ENCODE measurements at places on chromosomes 1 and 21.

- DNase-seq: no peak
These were observed 24.2 kb upstream of the PHTF1 start for GRCh38 chr1:113783254-113784103.

- no peak for DNase-seq
These were observed 247.6 kb downstream of the TGFB2 start for GRCh38 chr1:218592688-218593087.

GRCh38 chr1:66575739-66576138, 41.8 kb downstream of the SGIP1 start:
- no peak for DNase-seq

- DNase-seq: no peak
These were observed 653.9 kb upstream of the CAMK1G start for GRCh38 chr1:208929575-208929974.

GRCh38 chr1:214444182-214444939, 107.0 kb downstream of the PTPN14 start:
- no peak for DNase-seq

- no peak for DNase-seq
These were observed 74.9 kb upstream of the IRF2BP2 start for GRCh38 chr1:234684856-234685255.

DNA sequence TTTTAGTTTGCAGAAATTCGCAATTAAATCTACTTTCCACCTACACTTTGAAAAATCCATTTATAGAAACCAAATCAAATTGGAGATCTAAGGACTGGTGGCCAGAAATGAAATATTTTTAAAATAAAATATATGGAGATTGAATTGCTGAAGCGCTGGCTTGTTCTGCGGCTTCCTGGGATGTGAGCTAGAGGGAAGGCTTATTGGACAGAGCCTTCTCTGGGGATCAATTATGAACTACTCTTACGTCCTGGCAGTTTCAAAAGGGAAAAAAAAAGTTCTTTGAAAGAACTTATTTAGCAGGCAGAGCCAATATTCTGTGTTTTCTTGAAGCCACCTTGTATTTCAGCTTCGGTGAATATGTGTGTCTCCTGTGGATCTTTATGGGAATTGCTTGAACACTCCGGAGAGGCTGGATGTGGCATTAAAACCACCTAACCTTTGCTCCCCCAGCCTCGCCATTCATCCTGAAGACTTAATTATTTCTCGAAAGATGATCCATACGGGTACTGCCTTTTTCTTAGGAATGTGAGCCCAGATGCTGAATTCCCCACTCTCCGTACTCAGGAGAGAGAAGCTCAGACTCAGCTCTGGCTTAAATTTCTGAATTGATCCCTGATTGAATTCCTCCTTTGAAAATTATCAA, 478.9 kb upstream of the VAMP3 start:
- DNase-seq: no peak

GRCh38 chr1:109134423-109134822, 20.5 kb downstream of the ELAPOR1 start:
- DNase-seq: no peak

DNA sequence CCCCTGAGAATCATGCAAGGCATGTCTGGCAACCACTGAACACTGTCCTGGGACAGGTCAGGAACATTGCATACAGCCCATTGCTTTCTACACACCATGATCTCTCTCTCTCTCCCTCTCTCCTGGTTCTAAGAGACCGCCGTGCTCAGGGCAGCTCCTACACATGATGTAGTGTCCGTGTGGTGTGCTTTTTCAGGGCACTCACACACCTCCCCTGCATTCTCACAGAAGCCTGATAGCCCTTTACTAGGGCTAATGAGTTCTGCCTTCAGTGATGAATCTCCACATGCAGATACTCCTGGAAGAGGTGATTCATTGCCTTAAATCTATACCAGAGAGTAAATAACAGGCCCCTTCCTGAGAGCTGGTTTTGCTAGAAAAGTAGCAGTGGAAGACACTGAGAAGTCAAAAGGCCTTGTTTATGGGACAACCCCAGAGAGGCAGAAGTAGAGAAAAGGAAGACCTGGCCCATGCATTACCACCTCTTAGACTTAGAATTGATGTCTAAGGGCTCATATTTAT, 7.2 kb upstream of the OLFML2B start:
- DNase-seq: no peak

DNA sequence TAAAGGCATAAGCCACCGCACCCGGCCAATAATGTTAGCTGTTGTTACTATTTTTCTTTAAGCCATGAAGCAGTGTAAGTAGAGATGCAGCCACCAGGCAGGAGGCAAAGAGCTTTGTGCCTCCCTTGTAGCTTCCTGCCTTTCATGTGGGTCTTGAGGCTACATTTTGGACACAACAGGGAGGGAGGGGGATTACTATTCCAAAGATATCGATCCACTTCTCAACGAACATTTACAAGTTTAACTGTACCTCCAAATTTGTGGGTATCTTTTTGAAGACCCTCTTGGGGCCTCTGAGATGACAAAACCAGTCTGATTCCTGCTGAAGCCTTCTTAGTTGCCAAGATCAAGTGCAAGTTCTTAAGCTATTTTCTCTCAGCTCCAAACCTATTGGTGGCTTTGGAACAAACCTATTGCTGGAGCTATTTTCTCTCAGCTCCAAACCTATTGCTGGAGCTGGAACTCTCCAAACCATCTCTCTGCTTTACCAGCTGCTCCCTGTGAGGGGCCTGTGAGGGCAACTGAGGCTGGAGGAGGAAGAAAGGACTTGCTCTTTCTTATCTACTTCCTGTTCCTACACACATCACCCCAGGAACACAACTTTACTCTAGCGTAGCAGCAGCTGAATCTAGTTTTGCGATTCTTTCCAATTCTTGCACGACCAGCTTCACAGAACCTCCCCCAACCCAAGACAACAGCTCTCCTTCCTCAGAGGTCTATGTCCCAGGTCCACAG, 16.1 kb upstream of the RCAN3 start:
- DNase-seq: no peak

GRCh38 chr1:55209247-55209646, 5.9 kb downstream of the USP24 start:
- DNase-seq: no peak

DNA sequence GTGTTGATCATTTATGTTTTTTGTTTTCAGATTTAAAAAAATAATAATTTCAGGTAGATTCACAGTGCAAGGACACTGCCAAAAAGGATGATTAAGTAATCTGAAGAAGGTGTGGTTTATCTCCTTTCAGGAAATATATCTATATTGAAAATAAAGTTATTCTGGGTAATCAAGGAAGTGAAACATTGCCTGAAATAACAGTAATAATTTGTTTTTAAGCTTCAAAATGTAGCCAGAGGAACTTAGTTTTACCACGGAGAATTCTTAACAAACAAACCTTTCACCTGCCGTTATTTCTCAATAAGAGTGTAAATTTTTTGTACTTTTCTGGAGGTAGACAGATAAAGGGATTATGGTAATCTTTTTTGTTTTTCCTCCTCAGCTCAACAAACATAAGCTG, 2.9 kb upstream of the DPH5 start:
- no peak for DNase-seq

DNA sequence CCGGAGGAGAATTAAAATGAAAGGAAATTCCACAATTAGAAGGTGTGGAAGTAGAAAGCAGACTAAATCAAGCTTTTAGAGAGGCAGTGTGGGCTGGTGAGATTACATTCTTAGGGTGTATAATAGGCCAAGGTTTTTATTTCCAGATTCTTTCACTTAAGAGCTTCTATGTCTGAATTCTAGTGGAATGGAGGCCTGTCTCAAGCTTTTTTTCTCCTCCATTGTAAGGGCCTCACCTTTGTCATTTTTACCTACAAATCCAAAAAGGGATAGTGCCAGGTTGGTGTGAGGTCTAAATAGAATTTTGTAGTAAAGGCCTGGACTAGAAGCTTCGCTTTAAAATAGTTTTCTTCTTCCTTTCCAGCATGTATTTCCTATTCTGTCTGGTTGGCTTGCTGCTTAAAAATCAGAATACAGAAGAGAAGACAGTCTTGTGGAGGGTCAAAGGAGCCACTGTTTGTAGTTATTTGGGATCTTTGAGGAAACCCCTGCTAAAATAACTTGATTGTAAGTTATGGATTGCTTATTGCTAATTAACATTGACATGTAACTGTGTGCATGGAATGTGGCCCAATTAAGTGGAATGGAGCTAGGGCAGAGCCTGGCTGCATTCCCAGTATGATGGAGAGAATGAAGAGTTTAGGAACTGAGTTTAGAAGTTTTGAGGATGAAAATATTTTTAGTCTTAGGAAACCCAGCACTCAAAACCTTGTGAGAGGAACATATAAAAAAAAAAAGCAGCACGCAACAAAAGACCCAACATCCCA, 162.5 kb upstream of the B3GALT2 start:
- DNase-seq: no peak

GRCh38 chr21:23452384-23453083, 2154.7 kb downstream of the MRPL39 start:
- DNase-seq: peak; percentile 38

GRCh38 chr1:68168545-68169171, 63.7 kb downstream of the WLS start:
- DNase-seq: no peak

DNA sequence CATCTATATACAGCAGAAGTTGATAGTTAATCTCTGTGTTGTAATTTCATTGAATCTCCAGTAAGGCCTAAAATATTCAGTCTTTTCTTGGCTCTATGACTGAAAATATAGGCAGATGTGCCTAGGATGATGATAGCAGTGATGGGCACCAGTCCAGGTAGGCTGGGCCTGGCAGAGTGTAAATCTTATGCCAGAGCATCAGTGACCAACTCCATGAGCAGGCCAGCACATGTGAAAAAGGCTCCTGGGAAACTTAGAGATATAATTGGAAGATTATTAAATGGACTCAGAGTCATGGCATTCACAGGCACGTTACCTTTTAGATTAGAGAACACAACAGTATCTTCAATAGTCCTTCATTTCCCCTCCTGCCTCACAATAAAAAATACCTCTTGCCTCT, 20.7 kb upstream of the CYYR1 start:
- DNase-seq: no peak

GRCh38 chr1:61320575-61320974, 238.2 kb downstream of the NFIA start:
- no peak for DNase-seq

DNA sequence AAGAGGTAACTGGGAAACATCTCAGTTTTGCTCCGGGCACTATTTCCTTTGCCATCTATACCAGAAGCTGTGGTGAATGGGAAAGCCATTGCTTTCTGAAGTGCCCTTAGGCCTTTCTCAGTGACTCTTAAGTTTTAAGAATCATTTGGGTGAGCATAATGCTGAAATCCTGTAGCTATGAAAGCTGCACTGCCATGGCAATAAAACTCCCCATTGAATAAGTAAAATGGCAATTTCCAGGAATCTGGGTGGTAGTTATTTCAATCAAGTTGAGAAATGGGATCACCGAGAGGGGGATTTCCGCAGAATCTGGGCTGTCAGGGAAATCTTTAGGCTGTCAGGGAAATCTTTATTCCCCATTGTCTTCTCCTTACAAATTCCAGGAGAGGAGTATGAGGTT, 26.8 kb upstream of the MACF1 start:
- no peak for DNase-seq

DNA sequence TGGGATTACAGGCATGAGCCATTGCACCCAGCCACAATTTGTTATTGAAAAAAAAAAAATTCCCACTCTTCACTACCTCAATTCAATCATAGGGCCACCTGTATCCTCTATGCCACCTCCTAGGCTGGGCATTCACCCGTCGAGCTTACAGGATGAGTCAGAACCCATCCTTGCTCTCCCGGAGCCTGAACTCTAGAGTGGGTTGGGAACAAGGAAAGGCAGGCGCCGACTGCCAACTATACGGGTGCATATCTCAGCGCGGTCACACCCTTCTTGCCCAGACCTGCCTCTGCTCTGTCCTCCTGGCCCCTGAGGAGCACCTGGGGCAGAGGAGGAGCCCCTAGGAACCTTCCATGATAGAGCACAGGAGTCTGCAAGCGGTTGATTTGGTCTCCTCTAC, 21.4 kb upstream of the LBR start:
- DNase-seq: no peak

DNA sequence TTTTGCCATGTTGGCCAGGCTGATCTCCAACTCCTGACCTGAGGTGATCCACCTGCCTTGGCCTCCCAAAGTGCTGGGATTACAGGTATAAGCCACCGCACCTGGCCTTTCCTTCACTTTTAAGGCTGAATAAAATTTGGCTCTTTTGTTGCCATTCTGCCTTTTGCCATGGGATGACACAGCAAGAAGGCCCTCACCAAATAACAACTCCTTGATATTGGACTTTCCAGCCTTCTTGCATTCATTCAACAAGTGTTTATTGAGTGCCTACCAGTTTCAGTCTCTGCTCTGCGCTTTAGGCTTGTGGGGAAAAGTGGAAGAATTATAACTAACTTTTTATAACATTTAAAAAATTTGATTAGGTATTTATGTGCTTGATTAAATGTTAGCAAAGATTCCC, 1.9 kb upstream of the NVL start:
- DNase-seq: no peak

DNA sequence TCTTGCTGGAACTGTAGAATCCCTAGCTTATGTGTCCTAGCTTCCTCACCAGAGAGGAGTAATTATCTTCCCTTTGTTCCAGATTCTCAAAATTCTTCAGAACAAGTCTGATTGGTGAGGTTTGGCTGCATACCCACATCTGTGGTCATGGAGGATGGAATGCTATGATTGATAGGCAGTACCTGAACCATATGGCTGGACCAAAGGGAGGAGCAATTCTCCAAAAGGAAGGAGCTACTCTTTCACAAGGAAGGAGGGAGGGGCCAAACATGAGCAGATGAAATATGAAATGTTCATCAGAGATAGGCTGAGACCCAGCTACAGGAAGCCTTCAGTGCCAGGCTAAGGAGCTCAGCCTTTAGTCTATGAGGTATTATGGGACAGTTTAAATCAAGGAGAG, 5.0 kb upstream of the RNF19B start:
- no peak for DNase-seq

GRCh38 chr1:171195767-171196166, 10.7 kb downstream of the FMO2 start:
- no peak for DNase-seq

GRCh38 chr1:48619539-48619938, 147.5 kb upstream of the SPATA6 start:
- no peak for DNase-seq

DNA sequence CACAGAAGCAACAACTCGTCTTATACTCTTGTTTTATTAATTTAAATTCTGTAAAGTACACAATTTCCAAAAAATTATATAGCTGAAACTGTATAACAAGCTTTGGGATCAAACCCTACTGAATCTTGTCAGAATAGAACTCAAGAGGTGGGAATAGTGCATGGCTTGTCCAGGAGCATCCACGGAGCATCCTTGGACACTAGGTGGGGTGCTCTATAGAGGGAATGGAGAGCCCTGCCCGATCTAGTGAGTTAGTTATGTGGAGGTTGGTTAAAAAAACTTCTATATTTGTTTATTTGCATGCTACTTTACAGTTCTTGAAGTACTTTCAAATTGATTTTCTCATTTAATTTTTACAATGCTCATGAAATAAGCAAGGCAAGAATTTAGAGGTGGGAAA, 28.3 kb downstream of the ROR1 start:
- DNase-seq: no peak

DNA sequence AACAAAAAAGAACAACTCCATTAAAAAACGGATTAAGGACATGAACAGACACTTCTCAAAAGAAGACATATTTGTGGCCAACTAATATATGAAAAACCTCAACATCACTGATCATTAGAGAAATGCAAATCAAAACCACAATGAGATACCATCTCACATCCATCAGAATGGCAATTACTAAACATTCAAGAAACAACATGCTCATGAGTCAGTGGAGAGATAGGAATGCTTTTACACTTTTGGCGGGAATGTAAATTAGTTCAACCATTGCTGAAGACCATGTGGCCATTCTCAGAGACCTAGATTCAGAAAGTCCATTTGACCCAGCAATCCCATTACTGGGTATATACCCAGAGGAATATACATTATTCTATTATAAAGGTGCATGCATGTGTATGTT, 1442.6 kb upstream of the B3GALT2 start:
- no peak for DNase-seq
